ENCODE measurements at places on chromosomes 11 and 22.

- no peak for DNase-seq
Measured at GRCh38 chr22:22452211-22452610, 56.3 kb downstream of the ZNF280B start.

DNA sequence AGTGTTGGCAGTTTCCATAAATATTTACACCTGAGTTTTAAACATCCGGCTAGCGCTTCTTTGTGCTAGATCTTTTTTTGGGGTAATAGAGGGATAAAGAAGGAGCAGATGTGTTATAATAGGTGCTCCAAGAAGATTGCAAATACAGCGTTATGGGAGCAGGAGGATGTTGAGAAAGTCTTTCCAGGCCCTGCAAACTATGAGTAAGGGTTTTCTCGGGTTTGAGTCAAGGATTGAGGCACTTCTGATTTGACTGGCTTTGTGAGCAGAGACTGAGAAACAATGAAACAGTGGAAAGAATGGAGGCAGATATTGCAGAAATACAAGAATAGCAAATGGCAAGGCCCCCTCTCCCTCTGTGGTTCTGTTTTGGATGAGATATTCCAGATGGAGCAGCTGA lies 155.0 kb upstream of the TIMP3 start:
- DNase-seq: no peak

DNA sequence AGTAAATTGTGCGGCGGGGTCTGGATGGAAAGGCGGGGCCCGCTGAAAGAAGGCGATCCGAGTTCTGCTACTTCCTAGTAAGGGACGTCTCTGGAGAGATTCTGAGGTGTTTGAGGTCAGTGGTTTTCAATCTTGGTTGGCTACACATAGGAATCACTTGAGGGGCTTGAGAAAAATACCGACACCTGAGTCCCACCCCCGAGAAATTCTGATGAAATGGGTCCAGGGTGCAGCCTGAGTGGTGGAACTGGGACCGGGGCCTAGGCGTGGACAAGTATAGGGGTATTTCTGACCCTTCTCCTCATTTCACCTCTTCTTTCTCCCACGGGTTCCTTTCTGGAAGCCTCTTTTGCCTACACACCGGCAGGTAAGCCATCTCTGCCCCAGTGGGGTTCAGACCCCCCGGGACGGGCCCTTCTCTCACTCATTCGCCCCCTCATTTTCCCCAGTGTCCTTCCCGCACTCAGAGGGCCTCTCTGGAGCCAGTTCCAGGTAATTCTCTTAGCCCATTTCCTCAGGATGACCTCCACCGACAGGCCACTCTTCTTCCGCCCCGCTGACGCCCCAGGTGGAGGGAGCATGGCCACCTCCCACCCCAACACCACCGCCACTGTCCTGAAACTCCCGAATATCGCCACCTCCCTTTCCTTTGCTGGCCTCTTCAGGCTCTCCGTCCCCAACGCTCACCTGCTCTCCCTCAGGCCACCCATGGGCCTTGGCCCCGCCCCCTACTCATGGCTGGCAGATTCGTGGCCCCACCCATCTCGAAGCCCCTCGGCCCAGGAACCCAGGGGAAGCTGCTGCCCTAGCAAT lies 11.8 kb downstream of the ROBO3 start:
- no peak for DNase-seq

GRCh38 chr22:43992331-43992821 lies 31.7 kb upstream of the PARVB start:
- DNase-seq: no peak

GRCh38 chr11:130088919-130089673 lies 19.4 kb downstream of the APLP2 start:
- no peak for DNase-seq

DNA sequence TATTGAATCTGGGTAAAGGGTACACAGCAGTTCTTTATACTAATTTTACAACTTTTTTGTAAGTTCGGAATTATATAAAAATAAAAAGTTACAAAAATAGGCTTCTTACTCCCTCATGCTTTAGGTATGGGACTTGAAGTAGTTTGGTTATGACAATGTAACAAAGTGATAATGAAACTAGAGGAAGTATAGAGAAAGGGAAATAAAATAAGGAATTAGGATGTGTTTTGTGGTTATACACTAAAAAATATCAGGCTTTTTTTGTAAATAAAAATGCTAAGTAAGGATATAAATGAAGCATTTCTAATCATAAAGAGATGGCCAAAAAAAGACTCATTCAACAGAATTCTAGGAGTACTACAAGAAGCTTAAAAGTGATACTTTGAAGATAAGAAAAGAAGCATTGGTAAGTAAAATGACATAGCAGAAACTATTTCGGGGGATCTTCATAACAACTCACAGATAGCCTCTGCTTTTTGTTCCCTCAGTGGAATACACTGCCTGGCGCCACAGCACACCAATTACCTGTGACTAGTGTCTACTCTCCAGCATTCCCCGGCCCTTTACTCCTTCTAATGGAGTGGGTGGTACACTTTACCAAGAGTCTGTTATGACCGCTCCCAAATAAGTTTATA lies 322.7 kb upstream of the PITPNB start:
- DNase-seq: no peak

DNA sequence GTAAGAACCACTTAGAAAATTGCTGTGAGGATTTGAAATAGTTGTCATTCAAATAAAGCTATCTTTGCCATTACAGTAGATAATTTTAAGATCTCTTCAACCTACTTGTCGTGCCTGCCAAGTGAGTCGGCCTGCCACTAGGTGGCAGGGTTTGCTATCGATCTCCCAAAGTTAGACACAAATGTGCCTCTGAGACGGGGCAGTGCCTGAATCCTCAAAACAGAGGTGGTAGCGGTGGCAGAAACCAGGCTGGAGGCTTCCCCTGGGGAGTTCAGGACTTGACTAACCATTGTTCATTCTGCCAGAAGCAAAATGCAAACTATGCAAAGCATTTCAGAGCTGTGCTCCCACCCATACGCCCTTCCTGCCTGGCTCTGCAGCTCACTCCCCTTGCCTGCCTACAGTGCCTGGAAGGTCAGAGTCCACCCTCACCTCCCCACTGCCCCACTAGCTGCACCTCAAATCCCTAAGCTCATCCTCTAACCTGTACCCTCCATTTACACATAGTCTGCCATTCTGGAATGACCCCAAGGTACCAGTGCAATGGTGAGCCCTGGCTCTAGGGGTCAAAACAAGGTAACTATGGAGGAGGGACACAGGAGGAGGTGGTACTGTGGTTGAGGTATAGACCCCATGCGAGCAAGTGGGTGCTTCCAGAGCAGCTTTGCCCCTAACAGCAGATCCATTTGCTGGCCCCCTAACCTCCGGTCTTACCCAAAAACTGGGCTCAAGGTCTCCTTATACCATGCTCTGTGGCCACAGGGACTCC lies 82.1 kb downstream of the C11orf58 start:
- DNase-seq: peak; percentile 77

Data from activated naive CD4-positive, alpha-beta T cell treated with anti-CD3 and anti-CD28 coated beads, Interleukin-2, amount 50 U/mL, for 16 hours (primary cell).